ENCODE measurements at places on chromosomes 2 and 18. TPM values are rescaled to one million over a fixed set of nuclear protein-coding genes. Genes with fewer than 3 reads are reported as not detected.

DNA sequence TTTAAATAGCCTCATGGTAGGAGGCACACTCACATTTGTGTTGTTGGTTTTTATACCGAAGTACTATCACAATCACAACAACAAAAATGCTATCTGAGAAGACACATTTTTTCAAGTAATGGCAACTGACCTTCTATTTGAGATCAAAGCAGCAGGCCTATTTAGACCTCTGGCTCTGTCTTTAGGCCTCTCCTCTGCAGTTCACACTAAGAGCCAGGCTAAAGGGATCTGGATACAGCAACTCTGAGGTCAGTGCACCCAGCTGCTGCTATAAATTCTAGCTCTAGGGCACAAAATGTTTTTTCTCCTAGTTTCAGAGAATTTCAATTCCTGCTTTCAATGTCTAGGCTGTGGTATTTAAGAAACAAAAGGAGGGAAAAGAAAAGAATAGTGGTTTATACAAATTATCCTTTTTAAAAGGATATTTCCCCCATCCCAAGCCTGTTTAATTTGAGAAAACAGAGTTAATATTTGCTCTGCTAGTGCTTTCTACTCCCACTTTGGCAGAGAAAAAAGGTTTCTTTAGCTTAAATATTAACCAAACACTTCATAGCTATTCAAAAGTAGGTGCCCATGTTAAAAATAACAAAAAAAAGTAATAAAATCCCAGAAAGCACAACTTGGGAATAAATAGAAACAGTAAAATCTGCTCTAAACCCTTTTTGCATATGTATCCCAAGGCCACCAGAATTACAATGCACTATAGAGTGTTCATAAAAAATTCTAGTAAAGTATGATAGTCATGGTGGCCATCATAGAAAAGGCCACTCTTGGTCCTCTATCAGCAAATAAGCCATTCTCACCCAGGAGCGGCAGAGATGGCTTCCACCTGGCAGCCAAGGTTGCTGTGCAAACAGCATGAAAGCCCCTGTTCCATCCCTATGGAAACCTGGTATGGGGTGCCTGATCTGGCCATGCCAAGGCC lies 293.6 kb upstream of the SESTD1 start:
- no peak overlapping the region for H3K27ac ChIP-seq
- H3K27me3 ChIP-seq = no peaks in the 10 kb centered on the region
- H3K36me3 ChIP-seq = no peaks in the 10 kb centered on the region
- no peak overlapping the region for H3K4me3 ChIP-seq

- no peaks in the 10 kb centered on the region for H3K4me1 ChIP-seq
- H3K36me3 ChIP-seq = no peaks in the 10 kb centered on the region
- DNase-seq = no peak
- H3K27ac ChIP-seq = no peak overlapping the region
- H3K4me3 ChIP-seq = no peak overlapping the region
Observed at GRCh38 chr2:126038861-126039260, 617.1 kb upstream of the GYPC start.

- no peaks in the 10 kb centered on the region for H3K36me3 ChIP-seq
- no peak overlapping the region for H3K27ac ChIP-seq
- H3K27me3 ChIP-seq = no peaks in the 10 kb centered on the region
- H3K4me3 ChIP-seq = no peak overlapping the region
Observed at GRCh38 chr2:147989809-147990403, 30.6 kb downstream of the ORC4 start.

- no peaks in the 10 kb centered on the region for H3K36me3 ChIP-seq
- DNase-seq = no peak
- no peaks in the 10 kb centered on the region for H3K4me1 ChIP-seq
- no peaks in the 10 kb centered on the region for H3K27me3 ChIP-seq
- H3K4me3 ChIP-seq = no peak overlapping the region
Observed at GRCh38 chr2:126059379-126059778, 596.6 kb upstream of the GYPC start.

DNA sequence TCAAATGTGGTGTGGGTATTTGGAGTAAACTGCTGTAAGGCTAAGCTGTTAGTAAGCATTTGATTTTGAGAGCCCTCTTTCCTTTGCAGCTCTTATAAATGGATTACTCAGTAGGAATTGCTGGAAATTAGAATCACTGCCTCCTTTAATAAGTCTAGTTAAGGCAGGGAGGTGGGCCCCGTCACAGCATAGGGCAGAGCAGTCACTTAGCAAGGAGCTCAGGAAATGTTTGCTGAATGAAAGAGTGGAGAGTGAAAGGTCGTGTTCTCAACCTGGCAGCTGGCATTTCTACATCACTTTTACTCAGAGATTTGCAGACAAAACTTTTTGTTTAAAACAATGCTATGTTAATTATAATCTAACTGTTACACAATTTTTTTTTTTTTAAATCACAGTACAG lies 25.5 kb downstream of the ITGA6 start:
- DNase-seq = no peak
- no peak overlapping the region for H3K4me3 ChIP-seq
- no peaks in the 10 kb centered on the region for H3K27me3 ChIP-seq
- no peaks in the 10 kb centered on the region for H3K36me3 ChIP-seq

GRCh38 chr2:102235491-102235890 lies 48.7 kb downstream of the IL1RL2 start:
- H3K4me1 ChIP-seq = peaks cover 3% of the 10 kb centered on the region
- H3K27me3 ChIP-seq = no peaks in the 10 kb centered on the region
- H3K4me3 ChIP-seq = no peak overlapping the region

DNA sequence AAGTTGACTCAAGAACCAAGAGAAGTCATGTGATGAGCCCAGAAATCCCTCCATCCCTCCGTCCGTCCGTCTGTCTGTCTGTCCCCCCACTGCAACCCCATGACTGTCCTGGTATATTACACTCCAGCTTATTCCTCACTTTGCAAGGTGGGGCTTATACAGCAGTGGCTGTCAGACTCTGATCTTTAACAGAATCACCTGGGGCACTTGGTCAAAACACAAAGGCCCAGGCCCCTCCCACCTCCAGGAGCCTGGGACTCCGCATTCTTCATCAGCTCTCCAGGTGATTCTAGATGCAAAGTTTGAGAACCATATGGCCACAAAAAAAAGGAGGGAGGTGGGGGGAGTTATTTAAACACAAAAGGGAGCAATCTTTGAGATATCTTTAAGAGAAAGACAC lies 61.4 kb downstream of the MYO5B start:
- no peak for DNase-seq
- no peaks in the 10 kb centered on the region for H3K36me3 ChIP-seq
- no peaks in the 10 kb centered on the region for H3K27me3 ChIP-seq
- H3K4me3 ChIP-seq = no peak overlapping the region
- no peak overlapping the region for H3K27ac ChIP-seq
- H3K4me1 ChIP-seq = no peaks in the 10 kb centered on the region

OXER1 gene
- 1.1 TPM for total RNA-seq
